ENCODE measurements at places on chromosomes 12 and 14. TPM values are rescaled to one million over a fixed set of nuclear protein-coding genes. Genes with fewer than 3 reads are reported as not detected.

GRCh38 chr12:24562771-24563431, 386.0 kb downstream of the BCAT1 start:
- H3K27ac ChIP-seq, result peak overlapping the region; percentile 92
- H3K36me3 ChIP-seq, result no peaks in the 10 kb centered on the region
- peak overlapping the region; percentile 71 for H3K4me3 ChIP-seq
- H3K27me3 ChIP-seq, result peaks cover 68% of the 10 kb centered on the region
- peaks cover 5% of the 10 kb centered on the region for H3K4me1 ChIP-seq

The MAP3K9 gene
- 10.7 TPM for total RNA-seq

The IL26 gene
- not detected for total RNA-seq

DNA sequence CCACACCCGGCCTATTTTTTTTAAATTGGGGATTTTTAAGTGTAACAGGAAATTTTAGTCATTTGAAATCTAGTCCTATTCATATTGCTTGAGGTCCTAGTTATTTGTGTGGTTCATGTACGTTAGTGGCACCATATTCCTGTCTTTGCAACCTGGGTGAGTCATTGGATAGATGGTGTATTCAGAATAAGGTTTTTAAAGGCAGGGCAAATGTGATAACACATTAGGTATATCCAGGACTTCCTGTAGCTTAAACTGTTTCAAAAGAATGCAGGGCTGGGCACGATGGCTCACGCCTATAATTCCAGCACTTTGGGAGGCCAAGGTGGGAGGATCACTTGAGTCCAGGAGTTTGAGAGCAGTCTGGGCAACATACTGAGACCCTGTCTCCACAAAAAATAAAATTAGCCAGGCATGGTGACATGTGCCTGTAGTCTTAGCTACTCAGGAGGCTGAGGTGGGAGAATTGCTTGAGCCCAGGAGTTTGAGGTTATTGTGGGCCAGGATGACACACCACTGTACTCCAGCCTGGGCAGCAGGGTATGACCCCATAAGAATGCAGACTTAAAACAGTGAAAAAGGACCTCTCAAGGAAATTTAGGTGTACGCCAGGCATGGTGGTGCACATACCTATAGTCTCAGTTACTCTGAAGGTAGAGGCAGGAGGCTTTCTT, 8.1 kb downstream of the ATP6V0A2 start:
- H3K36me3 ChIP-seq, result no peaks in the 10 kb centered on the region
- H3K4me3 ChIP-seq, result no peak overlapping the region
- no peak overlapping the region for H3K27ac ChIP-seq
- H3K27me3 ChIP-seq, result no peaks in the 10 kb centered on the region

DNA sequence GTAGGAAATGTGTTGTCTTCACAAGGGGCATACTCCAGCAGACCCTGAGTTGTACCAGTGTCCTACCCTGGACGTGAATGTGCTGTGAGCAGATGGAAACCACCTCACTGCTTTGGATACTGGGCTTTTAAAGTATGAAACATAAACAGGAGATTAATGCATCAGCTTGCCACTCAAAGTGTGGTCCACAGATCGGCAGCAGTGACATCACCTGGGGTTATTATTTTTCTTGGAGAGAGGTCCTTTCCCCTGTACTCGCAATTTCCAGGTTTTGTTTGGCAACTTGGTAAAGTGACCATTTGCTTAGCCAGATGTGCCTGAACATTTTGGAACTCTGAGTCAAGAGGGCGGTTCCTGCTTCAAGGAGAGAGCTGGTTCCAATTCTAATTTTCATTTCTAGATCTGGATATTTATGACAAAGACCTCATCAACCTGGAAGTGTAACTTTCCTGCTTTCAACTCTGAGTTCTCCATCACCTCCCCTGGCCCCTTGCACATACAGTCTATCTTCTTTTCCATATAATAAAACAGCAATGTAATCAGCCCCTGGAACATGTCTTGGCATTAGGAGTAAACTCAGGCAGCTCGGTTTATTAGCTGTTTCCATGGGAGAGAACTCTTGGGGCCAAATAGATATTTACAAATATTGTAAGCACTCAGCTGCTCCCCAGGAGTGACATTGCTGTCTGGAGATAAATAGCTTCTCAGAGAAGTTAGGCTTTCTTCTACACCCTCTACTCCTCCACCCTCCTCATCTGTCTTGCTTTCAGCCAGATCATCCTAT, 237.0 kb upstream of the TBX3 start:
- no peaks in the 10 kb centered on the region for H3K27me3 ChIP-seq
- H3K27ac ChIP-seq, result no peak overlapping the region

The SDR9C7 gene
- not detected for total RNA-seq

DNA sequence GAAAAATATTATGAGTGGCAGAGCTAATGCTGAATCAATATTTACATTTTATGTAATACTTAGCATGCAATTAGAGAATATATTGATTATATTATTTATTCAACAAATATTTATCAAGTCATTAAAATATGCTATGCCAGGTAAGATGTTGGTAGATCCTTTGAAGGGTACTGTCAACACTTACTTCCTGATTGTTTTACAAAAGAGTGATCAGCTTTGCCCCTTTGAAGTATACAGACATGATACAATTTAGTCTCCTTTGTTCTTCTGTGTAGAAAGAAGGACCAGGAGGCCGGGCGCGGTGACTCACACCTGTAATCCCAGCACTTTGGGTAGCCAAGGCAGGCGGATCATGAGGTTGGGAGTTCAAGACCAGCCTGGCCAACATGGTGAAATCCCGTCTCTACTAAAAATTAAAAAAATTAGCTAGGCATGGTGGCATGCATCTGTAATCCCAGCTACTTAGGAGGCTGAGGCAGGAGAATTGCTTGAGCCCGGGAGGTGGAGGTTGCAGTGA, 73.9 kb upstream of the IFNG-AS1 start:
- H3K27me3 ChIP-seq, result no peaks in the 10 kb centered on the region
- no peaks in the 10 kb centered on the region for H3K36me3 ChIP-seq
- no peak overlapping the region for H3K27ac ChIP-seq
- H3K4me1 ChIP-seq, result no peaks in the 10 kb centered on the region

- H3K27ac ChIP-seq, result no peak overlapping the region
- no peaks in the 10 kb centered on the region for H3K36me3 ChIP-seq
- peak overlapping the region; percentile 80 for H3K4me3 ChIP-seq
- H3K27me3 ChIP-seq, result no peaks in the 10 kb centered on the region
Observed at GRCh38 chr14:95535226-95536021, 574 bp downstream of the GLRX5 start.

DNA sequence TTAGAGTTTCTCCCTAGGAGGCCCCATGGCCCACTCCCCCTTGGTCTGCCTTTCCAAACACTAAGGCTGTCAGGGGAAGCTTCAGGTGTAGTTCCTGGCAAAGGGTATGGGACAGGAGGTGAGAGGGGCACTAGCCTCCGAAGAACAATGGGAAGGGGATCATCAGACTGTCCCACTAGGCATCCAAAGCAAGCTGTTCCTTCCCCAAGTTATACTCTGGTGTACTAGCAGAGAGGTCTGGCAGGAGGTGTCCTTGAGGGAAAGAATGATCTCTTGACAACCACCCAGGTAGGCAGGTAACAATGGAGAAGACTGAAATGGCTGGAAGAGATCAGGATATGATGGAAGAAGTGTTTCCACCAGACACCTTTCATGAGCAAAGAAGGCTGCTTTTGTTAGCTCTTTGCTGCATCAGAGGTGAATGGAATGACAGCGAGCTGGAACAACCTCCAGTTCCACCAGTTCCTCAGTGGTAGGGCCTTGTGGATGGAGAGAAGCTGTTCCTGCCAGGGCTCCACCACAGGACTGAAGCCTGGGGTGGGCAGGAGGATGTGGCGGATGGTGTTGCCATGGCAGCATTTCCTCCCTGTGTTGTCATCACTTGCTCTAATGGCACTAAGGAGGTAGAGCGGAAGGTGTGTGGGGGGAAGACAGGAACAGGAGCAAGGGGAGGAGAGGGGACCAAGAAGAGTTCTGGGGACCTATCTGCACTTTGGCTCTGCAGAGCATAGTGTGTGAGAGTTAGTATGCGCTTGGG, 2.3 kb upstream of the AGAP2 start:
- H3K27me3 ChIP-seq, result peaks cover 58% of the 10 kb centered on the region
- no peak for DNase-seq
- H3K36me3 ChIP-seq, result no peaks in the 10 kb centered on the region
- peaks cover 65% of the 10 kb centered on the region for H3K4me1 ChIP-seq

DNA sequence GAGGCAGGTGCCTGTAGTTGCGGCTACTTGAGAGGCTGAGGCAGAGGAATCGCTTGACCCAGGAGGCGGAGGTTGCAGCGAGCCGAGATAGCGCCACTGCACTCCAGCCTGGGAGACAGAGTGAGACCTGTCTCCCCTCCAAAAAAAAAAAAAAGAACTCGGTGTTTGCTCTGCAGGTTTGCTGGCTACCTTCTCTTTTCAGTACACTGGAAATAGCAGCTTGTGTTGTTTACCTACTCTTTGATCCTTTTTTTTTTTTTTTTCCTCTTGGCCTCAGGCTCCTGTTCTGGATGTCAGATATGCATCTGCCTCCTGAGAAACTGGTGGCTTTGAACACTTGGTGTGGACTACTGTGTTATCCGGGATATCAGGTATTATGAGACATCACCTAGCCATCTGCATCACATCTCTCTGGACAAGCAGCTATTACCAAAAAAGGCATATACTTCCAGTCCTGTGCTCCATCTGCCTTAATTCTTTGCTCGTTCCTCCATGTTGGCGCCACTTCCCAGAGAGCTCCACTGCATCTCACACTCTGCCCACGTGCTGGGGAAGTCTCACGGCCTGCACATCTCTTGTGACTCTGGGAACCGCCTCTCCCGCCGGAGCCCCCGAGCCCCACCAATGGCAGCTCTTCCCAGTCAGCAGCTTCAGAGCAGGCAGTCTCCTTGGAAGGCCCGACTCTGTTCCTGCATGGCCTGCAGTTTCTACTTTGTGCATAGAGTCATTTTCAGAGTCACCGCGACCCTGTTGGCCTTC, 50.9 kb upstream of the TRAF3 start:
- no peaks in the 10 kb centered on the region for H3K36me3 ChIP-seq
- H3K4me1 ChIP-seq, result no peaks in the 10 kb centered on the region
- no peak overlapping the region for H3K27ac ChIP-seq

- H3K27me3 ChIP-seq, result no peaks in the 10 kb centered on the region
- H3K36me3 ChIP-seq, result no peaks in the 10 kb centered on the region
- H3K27ac ChIP-seq, result no peak overlapping the region
- H3K4me1 ChIP-seq, result no peaks in the 10 kb centered on the region
- DNase-seq, result peak; percentile 59
Observed at GRCh38 chr14:26761532-26761931, 163.7 kb upstream of the NOVA1 start.

The CCDC38 gene
- total RNA-seq, result 0.18 TPM

DNA sequence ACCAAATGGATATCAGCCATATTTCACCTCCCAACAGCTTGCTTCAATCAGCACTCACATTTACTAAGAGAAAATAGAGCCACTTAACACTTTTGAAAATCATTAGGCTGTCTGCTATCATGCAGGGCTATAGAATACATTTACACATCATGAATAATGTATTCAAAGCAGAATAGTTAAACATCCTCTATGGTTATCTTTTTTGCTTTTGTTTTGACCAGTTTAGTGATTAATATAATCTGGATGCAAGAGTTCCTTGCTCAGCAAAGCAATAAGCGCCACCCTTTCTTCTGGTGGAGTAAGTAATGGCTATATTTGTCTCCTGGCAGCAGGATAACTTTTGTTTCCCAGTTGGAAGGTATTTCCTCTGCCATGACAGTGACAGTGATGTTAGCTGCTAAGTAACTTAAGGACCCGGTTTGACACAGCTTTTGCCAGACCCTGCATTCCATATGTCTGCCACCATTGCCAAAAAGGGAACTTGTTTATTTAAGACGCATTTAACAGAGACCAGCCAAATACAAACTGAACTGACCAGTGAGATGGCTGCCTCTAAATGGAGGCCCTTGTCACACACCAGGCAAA, 70.3 kb upstream of the NR2C1 start:
- H3K4me1 ChIP-seq, result peaks cover 3% of the 10 kb centered on the region
- H3K27ac ChIP-seq, result peak overlapping the region; percentile 36
- no peaks in the 10 kb centered on the region for H3K36me3 ChIP-seq
- H3K4me3 ChIP-seq, result no peak overlapping the region

DNA sequence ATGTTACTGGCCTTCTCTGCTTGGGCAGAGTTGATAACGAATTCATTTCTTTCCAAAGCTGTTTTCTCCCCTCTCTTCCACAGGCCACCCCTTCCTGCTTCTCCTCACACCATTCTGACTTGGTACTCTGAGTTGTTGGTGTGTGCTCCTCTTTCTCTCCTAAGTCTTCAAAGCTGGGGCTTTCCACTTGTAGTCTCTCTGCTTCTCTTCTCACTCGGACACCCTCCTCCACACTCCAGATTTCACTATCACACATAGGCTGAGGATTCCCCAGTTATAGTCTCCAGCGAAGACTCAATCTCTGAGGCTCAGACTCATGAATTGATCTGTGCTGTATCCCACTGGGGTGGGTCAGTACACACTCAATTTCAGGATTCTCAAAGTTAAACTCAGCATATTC, 201.0 kb downstream of the SSPN start:
- H3K27ac ChIP-seq, result no peak overlapping the region
- H3K4me1 ChIP-seq, result no peaks in the 10 kb centered on the region
- no peak overlapping the region for H3K4me3 ChIP-seq
- H3K36me3 ChIP-seq, result no peaks in the 10 kb centered on the region
- DNase-seq, result no peak

GRCh38 chr12:109625131-109625559, 51.6 kb downstream of the MVK start:
- no peak overlapping the region for H3K4me3 ChIP-seq
- no peaks in the 10 kb centered on the region for H3K36me3 ChIP-seq
- H3K27me3 ChIP-seq, result peaks cover 72% of the 10 kb centered on the region
- H3K4me1 ChIP-seq, result no peaks in the 10 kb centered on the region

DNA sequence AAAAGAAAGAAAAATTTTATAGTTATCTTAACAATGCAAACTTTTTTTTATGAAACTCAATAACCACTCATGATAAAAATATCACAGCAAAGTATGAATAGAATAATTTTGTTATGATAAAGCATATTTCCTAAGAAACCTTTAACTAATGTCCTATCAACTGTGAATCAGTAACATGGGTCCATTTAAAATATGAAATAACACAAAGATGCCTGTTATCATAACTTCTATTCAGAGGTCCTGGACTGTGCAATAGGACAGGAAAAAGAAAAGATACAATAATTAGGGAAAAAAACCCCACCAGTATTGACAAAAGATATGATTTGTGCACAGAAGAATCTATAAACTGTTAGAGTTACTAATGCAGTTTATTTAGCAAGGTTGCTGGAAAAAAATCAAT, 245.4 kb downstream of the FOXN3 start:
- no peak overlapping the region for H3K4me3 ChIP-seq
- no peak overlapping the region for H3K27ac ChIP-seq
- H3K4me1 ChIP-seq, result no peaks in the 10 kb centered on the region
- H3K27me3 ChIP-seq, result no peaks in the 10 kb centered on the region
- DNase-seq, result no peak
- H3K36me3 ChIP-seq, result no peaks in the 10 kb centered on the region

GRCh38 chr14:77485901-77486678, 12.5 kb downstream of the ISM2 start:
- H3K36me3 ChIP-seq, result no peaks in the 10 kb centered on the region
- no peaks in the 10 kb centered on the region for H3K27me3 ChIP-seq
- DNase-seq, result no peak
- H3K27ac ChIP-seq, result no peak overlapping the region
- H3K4me3 ChIP-seq, result no peak overlapping the region
- H3K4me1 ChIP-seq, result no peaks in the 10 kb centered on the region

GRCh38 chr12:111780615-111781014, 13.9 kb downstream of the ALDH2 start:
- peaks cover 56% of the 10 kb centered on the region for H3K4me1 ChIP-seq
- no peak overlapping the region for H3K4me3 ChIP-seq
- no peaks in the 10 kb centered on the region for H3K36me3 ChIP-seq
- H3K27me3 ChIP-seq, result no peaks in the 10 kb centered on the region

GRCh38 chr12:91276509-91276908, 93.9 kb upstream of the DCN start:
- no peaks in the 10 kb centered on the region for H3K27me3 ChIP-seq
- H3K4me1 ChIP-seq, result peaks cover 9% of the 10 kb centered on the region
- H3K27ac ChIP-seq, result no peak overlapping the region
- no peaks in the 10 kb centered on the region for H3K36me3 ChIP-seq

The DEGS2 gene
- 7.6 TPM for total RNA-seq
